Cortex of kidney (tissue), 1 donor: ENCODE measurements at places on chromosomes 13 and 19.

DNA sequence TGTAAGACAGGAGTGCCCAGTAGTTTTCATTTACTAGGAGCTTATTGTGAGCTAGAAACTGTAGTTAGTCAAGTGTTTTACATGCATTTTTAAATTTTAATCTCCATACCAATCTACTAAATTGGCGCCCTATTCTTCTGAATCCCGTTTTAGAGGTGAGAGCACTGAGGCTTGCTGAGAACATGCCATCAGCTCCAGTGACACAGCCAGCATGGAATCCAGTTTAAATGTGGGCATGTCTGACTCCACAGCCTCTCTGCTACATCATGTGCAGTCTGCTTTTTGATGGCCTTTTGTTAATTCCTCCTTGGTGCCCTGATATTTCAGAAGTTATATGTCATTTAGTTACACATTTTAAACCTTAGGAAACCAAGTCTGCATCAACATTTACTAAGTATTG is 325.4 kb downstream of the DLEU7 start:
- DNase-seq = no peak

DNA sequence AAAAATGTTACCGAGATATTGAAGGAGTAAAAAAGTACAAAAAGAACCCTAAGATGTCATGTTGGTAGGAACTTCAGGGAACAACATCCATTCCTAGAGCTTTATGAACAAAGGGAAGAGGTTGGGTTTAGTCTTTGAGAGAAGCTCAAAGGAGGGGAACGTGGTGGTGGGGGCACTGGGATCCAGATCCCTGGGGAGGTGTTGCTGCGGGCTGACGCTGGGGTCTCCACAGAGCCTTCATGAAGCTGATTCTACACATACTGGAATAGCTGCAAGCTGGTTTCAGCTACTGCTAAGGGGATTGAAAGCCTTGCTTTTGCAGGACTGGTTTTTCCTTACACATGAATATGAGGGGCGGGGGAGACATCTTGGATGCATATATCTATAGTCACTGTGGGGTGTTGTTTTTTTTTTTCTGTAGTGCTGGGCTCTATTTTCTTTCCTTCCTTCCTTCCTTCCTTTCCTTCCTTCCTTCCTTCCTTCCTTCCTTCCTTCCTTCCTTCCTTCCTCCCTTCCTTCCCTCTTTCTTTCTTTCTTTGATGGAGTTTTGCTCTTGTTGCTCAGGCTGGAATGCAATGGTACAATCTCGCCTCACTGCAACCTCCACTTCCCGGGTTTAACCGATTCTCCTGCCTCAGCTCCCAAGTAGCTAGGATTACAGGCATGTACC is 6.5 kb upstream of the MZF1 start:
- DNase-seq = no peak

DNA sequence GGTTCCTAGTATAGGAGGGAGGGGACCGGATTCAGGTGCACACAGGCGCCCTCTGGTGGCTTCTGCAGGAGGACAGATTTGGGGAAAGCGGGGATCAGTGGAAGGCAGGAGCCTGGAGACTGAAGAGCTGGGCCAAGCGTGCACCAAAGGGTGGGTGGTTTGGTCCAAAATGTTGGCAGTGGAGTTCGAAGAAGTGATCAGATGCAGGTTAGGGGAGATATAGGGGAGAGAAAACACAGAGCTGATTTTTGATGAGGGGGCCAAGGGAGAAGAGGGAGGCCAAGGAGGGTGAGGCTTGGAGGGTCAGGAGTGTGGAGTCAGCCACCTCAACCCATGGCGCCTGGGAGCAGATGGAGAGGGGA is 6.8 kb upstream of the CARM1 start:
- no peak for DNase-seq

DNA sequence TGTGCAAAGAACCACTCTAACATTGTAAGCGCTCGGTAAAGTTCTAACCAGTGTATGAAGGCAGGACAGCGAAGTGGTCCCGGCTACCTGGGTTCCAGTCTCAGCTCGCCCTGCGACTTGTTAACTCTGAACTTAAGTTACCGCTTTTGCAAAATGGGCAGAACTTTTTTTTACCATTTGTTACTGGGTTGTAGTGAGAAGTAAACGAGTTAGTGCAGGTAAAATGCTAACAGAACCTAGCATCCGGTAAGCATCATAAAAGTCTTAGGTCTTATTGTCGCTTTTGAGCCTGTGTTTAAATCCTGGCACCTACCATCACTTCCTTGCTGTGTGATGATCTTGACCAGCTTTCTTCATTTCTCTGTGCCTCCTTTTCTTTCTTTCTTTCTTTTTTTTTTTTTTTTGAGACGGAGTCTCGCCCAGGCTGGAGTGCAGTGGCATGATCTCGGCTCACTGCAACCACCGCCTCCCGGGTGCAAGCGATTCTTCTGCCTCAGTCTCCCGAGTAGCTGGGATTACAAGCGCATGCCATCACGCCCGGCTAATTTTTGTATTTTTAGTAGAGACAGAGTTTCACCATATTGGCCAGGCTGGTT is 734 bp upstream of the TRMT1 start:
- DNase-seq = no peak

GRCh38 chr19:47239610-47240296 is 8.8 kb upstream of the BBC3 start:
- no peak for DNase-seq

- no peak for DNase-seq
Observed at GRCh38 chr19:54257116-54257480, at the start of gene LILRB5. TSS of gene LILRB5 (minus strand) at chr19:54257273. CDS start at chr19:54257193, 80 bp downstream.

- DNase-seq = no peak
Observed at GRCh38 chr19:34816708-34817107, 43.7 kb upstream of the ZNF599 start.

GRCh38 chr13:93723316-93723715 is 496.7 kb downstream of the GPC6 start:
- DNase-seq = no peak

GRCh38 chr19:17743874-17744580 is 7.2 kb upstream of the FCHO1 start:
- no peak for DNase-seq

- DNase-seq = no peak
Observed at GRCh38 chr13:40344270-40345148, 321.9 kb downstream of the FOXO1 start.

GRCh38 chr19:3691372-3691716 is 8.9 kb downstream of the PIP5K1C start:
- DNase-seq = no peak

DNA sequence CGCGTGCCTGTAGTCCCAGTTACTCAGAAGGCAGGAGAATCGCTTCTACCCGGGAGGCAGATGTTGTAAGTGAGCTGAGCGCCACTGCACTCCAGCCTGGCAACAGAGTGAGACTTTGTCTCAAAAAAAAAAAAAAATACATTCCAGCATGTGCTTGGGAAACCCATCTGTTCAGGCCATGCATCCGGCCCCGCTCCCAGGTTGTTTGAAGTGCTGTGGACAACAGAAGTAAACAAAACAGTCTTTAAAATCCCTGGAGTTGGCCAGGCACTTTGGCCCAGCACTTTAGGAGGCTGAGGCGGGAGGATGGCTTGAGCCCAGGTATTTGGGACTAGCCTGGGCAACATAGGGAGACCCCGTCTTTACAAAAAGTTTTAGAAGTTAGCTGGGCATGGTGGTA is 3.2 kb upstream of the PTPRS start:
- no peak for DNase-seq

DNA sequence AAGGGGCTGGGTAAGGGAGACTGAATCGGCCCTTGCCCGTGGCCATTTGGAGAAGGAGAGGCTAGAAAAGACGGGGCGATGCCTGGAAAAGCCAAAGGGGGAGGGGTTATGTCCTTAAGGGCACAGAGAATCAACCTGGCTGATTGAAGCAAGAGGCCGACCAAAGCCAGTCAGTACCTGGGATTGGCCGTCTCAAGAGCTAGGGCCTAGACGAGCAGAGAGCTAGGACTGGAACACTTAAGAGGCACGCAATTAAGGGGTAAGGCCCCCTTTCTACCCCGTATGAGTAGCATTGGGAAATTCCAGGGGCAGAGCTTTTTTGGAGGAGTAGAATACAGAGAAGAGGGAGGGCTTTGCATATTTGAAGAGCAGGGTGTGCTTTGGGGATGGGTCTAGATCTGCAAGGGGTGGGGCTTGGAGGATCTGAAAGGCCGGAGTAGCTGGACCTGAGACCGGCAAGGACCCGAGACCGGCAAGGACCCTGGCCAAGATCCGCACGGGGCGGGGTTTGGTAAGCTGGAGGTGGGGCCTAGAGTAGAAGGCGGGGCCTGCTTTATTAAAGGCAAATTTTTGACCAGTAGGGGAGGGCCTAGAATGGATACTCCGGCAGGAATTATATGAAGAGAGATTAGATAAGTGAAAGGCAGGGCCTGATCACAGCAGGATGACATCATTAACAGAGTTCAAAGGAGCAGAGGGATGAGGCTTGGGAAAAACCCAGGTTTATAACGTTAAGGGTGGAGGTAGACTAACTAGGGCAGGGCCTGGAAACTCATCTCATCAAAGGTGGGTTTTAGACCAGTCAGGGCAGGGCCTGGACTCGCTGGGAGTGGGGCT is 10.7 kb upstream of the CACNG6 start:
- no peak for DNase-seq

GRCh38 chr13:111323549-111323948 is 3.1 kb downstream of the TEX29 start:
- no peak for DNase-seq

- DNase-seq = no peak
Observed at GRCh38 chr19:29836409-29836825, 24.6 kb downstream of the CCNE1 start.

GRCh38 chr13:99526549-99526948 is 25.3 kb downstream of the TM9SF2 start:
- no peak for DNase-seq

- no peak for DNase-seq
Observed at GRCh38 chr19:6693056-6693471, 23.1 kb upstream of the TNFSF14 start.

- no peak for DNase-seq
Observed at GRCh38 chr13:35621989-35622388, 145.5 kb upstream of the MAB21L1 start.

DNA sequence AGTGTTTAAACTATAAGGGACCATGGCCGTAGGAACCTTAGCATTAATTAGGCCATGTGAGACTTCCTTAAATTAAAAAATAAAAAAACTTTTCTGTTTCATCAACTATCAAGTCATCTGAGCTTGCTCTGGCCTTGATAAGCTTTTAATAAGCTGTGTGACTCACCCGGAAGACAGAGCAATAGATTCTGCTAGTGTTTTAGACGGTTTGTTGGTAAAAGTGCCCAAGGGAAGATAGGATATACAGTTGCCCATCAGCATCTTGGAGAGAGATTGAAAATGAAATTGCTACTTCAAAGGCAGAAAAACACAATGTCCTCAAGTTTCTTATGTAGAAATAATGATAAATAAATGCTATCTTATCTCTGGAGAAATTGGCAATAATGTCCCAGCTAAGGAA is 31.2 kb upstream of the RCBTB2 start:
- no peak for DNase-seq

DNA sequence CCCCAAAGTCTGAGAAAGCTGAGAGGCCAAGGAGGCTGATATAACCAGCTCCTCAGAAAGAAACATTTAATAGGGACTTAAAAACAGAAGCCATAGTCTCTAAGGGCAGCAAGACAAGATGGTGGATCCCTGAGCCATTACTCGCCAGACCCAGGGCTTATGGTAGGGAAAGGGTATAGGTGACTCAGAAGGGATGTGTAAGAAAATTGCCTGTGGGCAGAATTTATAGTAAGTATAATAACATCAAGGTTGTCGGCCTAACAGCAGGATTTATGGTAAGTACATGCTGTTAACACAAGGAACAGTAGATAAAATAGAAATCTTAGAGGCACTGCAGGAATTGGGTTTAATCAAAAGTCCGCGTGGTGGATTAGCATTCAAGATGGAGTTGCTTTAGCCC is 14.7 kb downstream of the KBTBD6 start:
- DNase-seq = no peak
